ENCODE measurements at places on chromosomes 16 and 17. TPM values are rescaled to one million over a fixed set of nuclear protein-coding genes. Genes with fewer than 3 reads are reported as not detected.
A peak's percentile ranks its signal among the peaks of the same experiment; 100 is the strongest.

Gene PSMD3
- 64.7 TPM for total RNA-seq

Gene MAP2K6
- total RNA-seq: 9.8 TPM

Gene DNAH9
- total RNA-seq: 0.98 TPM

GRCh38 chr17:19009970-19010369 lies 5.4 kb upstream of the FAM83G start:
- no peak for DNase-seq

Gene RNF222
- not detected for total RNA-seq

GRCh38 chr16:87273471-87274030 lies 43.6 kb downstream of the C16orf95 start:
- no peak for DNase-seq

DNA sequence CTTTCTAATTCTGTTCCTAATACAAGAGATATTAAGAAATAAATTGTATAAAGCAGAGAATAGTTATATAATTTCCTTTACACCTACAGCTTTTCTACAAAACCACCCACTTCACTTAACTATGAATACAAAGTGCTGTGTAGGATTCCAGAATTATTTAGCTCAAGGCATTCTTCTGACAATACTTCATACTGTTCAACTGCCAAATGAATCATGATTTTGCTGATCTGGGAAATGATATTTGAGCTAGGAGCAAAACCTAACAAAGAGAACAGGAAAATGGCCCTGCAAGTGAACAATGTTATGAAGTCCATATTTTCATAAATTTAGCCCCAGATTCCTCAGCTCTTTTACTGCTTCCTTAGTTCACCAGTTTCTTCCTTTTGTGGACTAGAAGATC lies 12.9 kb downstream of the BBS2 start:
- DNase-seq: no peak

DNA sequence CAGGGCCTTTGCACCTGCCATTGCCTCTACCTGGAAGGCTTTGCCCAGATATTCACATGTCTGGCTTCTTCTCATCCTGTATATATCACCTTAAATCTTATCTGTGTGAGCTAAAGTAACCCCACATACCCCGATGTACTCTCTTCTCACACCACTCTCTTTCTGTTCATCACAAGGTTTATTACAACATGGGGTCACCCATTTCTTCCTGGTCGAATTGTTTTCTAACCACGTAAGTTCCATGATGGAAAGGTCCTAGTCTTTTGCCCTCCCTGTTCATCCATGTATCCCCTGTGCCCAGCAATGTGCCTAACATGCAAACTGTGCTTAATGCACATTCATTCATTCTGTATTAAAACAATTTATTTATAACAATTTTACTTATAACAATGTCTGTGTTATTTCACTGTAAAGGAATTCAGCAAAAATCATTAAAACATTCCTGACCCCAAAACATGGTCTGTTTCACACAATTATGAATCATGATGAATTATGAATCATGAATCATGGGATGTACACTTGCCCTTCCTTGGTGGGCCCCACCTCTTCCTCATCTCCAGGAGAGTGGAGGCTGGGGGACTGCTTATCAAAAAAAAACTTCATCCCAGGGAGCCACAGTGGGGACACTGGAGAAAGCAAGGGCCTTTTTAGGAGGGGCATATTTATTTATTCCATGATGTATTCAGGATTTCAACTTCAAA lies 336.4 kb downstream of the GRIN2A start:
- DNase-seq: no peak

Gene CD300E
- total RNA-seq: 0.44 TPM

DNA sequence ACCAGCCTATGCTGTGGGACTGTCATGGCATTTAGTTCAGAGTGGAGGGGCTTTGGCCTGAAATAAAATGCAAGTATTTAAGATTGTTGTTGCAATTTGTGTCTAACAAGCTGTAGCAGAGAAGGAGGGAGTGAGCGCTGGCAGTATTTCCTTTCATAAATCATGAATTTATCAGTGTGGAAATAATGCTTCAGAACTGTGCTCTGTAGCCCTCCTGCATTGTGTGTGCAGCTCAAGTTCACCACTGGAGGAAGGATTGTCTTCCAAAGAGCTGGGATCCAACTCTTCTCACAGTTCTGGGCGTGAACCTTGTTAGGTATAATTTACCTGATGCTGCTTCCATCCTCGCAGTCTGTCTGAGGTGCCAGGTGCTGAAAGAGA lies 15.1 kb downstream of the SNX11 start:
- no peak for DNase-seq

DNA sequence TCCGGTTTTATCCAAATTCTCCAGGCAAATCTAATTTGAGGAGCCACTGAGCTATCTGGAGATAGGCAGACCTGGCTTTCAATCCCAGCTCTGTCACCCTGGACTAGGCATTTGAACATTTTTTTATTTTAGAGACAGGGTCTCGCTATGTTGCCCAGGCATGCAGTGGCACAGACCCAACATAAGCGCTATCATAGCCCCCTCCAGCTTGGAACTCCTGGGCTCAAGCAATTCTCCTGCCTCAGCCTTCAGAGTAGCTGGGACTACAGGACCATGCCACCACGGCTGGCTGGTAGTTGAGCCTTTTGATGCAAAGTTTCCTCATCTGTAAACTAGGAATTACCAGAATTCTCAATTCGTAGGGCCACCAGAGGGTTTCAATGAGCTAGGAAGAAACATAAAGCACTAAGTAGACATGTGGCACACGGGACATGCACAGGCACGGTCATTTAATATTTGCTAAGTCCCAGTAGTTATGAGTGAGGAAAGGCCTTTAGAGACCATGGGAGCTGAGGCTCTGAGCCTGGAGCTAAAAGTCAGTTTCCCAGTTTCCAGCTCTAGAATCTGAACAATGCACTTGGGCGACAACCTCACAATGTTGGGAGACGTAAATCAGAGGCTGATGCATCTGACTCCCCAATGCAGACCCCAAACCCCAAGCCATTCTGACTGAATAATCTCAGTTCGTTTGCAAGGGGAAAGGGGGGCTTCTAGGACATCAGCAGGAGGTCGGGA lies 1.1 kb downstream of the ELOB start:
- DNase-seq: no peak

GRCh38 chr16:66443269-66443652 lies 16.2 kb downstream of the BEAN1 start:
- DNase-seq: no peak

Gene KCNH4
- 0.30 TPM for total RNA-seq

DNA sequence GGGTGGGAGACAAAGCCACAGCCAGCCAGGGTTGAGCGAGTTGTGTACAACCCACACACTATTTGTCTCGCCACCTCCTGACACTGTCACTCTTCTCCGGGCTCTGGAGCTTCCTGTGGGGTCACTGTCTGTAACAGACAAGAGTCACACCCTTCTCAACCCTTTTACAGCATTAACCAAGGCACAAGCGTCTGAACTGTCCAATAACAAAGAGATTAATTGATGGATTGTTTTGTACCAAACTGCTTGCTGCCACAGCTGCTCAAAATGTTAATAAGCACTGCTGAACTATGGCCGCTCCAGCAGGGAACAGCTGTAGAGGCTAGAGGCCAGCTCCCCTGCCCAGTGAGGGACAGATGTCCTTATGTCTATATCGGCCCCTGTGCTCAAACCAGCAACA lies 25.2 kb upstream of the HYDIN start:
- DNase-seq: no peak

Gene MYLK3
- 1.0 TPM for total RNA-seq

DNA sequence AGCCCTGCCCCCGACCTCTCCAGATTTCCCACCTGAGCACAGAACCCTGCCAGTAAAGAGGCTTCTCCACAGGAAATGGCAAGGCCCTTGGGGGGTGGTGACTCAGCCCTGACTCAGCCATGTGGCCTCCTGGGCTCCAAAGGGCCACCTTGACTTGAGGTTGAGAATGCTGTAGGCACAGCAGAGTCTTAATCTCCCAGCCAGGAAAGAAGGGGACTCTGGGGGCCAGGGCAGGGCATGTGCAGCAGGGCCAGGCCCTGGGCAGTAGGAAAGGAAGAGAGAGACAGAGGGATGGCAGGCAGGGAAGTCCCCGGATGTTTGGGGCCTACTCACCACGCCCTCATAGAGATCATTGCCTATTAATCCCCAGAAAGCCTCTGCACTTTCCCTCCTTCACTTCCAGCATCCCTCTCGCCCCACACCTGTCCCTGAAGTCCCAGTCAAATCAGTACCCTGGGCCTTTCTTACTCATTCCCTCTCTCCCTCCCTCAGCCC lies 4.8 kb upstream of the ITGA3 start:
- DNase-seq: no peak

GRCh38 chr16:85157813-85158742 lies 45.8 kb upstream of the CIBAR2 start:
- no peak for DNase-seq

DNA sequence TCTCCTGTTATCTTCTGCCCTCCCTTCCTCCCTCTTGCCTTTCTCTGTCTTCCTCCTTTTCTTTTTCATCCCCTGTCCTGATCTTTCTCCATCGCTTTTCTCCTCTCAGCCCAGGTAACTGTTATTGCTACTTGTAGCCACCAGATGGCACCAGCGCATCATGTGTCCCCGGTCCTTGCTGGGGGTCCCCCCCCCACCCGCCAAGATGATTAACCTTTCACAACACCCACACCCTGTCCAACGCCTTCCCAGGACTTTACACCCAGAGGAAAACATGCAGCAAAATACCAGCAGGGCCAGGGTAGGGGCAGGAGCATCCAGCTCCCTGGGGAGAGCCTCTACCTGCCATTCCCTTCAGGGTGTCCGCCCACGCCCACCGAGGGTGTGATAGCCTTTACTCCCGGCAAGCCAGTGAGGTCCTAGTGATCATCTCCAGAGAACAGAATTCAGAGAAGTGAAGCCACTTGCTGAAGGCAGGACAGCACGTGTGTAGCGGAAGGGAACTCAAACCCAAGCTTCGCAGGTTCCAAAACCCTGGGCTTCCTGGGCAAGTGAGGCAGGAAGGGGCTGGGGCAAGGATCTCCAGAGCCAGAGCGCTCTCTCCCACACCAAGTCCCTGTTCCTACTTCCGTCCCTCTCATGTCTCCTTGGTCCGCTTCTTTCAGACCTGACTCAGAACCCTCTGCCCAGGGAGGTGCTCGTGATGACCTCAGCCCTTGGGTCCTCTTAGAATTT lies 13.4 kb upstream of the TAC4 start:
- DNase-seq: no peak

DNA sequence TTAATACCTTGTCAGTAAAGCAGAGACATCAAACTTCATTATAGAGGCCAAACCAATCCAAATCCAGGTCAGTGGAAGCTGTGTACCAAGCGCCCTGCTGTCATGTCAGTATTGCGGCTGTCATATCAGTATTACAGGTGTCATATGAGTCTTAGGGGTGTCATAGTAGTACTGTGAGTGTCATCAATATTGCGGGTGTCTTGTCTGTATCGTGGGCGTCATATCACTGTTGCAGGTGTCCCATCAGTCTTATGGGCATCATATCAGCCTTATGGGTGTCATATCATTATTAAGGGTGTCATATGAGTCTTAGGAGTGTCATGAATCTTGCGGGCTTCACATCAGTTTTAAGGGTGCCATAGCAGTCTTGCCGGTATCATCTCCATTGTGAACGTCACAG lies 6.0 kb upstream of the PRDM7 start:
- no peak for DNase-seq

DNA sequence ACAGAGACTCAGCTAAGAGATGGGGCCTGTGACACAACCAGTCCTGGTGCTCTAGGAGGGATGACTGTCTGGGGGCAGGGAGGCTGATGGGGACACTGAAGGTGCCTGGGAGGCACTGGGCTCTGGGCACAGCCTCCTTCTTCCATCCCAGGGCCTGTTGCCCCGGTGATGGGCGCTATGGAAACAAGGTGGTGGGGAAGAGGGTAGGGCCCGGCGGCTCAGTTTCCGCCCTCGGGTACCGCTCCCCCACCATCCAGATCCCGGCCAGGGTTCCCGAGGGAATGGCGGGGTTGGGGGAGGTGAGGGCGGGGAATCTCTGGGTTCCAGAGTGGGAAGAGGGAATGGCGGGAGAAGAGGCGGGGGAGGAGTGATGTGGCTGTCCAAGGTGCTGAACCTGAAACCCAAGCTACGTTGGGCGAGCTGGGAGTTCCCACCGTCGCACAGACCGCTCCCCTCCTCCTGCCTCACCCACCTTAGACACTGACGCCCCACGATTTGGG lies 981 bp downstream of the KCNH4 start:
- DNase-seq: no peak

Gene SLC35G3
- not detected for total RNA-seq

DNA sequence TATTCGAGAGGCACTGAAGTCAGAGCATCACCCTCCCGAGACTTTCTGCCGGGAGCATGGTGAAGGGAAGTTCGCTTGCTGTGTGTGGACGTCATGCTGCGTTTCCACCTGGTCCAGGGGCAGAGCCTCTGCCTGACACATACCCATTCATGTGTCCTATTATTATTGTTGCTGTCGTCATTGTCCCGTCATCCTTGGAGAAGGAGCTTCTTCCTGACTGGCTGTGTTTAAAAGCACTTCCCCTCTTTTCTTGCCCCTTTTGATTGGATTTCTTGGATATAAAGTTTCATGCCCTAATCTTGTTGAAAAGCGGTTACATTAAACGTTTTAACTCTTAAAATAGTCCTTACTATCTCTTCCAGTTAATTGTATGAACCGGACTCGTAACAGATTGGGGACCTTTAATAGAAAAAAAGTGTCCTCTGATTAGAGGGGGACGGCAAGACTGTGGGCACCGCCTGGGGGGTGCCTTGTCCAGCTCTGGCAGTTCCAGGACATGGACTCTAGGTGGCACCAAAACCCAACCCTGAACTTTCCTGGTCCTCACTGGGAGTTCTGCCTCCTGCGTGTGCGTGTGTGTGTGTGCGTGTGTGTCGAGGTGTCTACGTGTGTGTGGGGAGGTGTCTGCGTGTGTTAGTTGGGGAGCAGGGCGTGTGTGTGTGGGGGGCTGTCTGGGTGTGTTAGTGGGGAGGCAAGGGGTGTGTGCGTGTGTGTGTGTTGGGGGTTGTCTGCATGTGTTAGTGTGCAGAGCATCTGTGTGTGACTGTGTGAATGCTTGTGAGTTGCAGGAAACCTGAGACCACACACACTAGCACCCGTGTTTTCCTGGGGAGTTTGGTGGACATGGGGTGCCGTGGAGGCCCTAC lies 133.3 kb upstream of the CIBAR2 start:
- DNase-seq: peak; percentile 47

DNA sequence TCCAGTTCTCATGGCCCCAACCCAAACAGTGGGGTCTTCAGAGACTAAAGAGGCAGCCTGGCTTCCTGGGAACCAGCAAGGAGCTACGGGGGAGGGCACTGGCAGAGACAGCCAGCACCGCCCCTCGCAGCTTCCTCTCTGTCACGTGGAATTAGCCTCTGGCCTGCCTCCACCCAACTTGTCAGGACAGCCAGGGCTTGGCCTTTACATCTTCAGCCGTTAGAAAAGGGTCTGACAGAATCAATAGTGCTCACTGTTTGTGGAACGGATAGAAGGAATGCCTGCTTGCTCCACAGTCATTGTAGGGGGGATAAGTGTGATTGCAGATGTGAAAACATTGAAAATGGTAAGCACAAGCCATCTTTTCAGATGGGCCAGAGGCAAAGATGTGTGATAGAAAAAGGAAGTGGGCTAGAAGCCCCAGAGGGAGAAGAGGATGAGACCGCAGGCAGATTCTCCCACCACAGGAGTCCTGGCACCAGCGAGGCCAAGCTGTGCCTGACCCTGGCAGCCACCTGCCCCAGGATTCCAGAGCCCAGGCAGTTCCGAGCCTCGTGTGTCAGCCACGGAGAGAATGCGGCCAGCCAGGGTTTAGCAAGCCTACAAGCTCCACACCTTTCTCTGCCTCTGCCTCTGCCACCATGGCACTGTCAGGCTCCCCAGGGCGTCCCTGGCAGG lies 18.6 kb downstream of the GRIN2C start:
- DNase-seq: peak; percentile 67

Gene PYY
- not detected for total RNA-seq

- DNase-seq: no peak
Measured at GRCh38 chr17:50939795-50940684, 73.9 kb upstream of the TOB1 start.

GRCh38 chr16:81756615-81757356 lies 22.3 kb upstream of the PLCG2 start:
- DNase-seq: no peak

Data from tibial nerve (tissue), 4 donors.